CD4-positive, CD25-positive, alpha-beta regulatory T cell (primary cell): ENCODE measurements at places on chromosomes 11 and 22. TPM values are rescaled to one million over a fixed set of nuclear protein-coding genes. Genes with fewer than 3 reads are reported as not detected.

GRCh38 chr22:20283674-20284066 lies 15.6 kb upstream of the RTN4R start:
- no peak for DNase-seq

- no peak for DNase-seq
Measured at GRCh38 chr22:17976121-17976520, 48.2 kb downstream of the MICAL3 start.

GRCh38 chr11:92129811-92130210 lies 94.8 kb upstream of the FAT3 start:
- DNase-seq: no peak

The INS gene
- total RNA-seq: not detected

The MFNG gene
- total RNA-seq: 148 TPM

GRCh38 chr11:19474954-19475721 lies 234.4 kb upstream of the E2F8 start:
- DNase-seq: no peak

The LMF2 gene
- 113 TPM for total RNA-seq

The KRTAP5-1 gene
- total RNA-seq: not detected

The NDUFC2 gene
- total RNA-seq: 43.2 TPM
